ENCODE measurements at places on chromosomes 5 and 9.
A peak's percentile ranks its signal among the peaks of the same experiment; 100 is the strongest.

DNA sequence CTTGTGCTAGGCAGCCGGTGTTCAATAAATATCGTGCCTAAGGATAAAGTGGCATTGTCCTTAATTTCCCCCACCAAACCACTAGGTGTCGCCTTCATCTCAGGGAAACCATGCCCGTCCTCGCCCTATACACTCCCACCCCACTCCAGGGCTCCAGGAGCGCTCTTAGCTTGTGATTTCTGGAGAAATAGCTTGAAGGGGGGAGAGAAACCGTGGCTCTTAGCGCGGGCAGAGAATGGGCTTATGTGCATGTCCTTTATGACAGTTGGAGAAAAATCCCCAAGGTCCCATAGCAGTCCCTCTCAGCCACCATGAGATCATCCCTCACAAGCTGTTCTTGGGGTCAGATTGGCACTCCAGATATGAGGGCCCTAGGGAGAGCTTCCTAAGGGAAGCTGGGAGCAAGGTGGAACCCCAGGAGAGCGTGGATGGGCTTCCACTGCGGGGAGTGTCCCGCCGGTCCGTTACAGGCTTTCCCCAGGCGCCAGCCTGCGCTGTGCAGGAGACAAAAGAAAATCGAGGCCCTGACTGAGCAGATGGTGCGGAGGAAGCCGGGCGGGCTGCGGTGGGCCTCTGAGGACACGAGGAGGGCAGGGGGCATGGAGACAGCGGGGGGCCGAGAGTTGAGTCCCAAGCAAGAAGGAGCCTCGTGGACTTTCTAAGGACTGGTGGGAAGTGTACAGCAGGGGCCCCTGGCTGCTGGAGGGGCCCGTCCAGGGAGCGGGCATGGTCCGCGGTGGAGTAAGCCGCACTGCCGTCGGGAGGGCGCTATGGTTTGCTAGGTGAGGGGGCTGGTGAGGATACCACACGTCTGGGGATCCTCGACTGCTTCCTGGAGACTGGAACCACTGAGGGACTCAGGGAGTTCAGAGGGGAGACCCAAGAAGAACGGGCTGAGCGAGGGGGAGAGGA is 750 bp upstream of the NPR2 start:
- DNase-seq, result peak; percentile 89

- DNase-seq, result no peak
These were observed 33.9 kb upstream of the NXNL2 start for GRCh38 chr9:88501086-88501485.

- no peak for DNase-seq
These were observed 207.0 kb upstream of the ZNF462 start for GRCh38 chr9:106655966-106656365.

- DNase-seq, result peak; percentile 85
These were observed 67.4 kb downstream of the FBN2 start for GRCh38 chr5:128470663-128471062.

- no peak for DNase-seq
These were observed 16.7 kb downstream of the QRFP start for GRCh38 chr9:130879863-130880411.

GRCh38 chr9:121598965-121599871 is 52.2 kb upstream of the DAB2IP start:
- DNase-seq, result peak; percentile 28

GRCh38 chr9:90515510-90515909 is 127.1 kb downstream of the DIRAS2 start:
- DNase-seq, result no peak

GRCh38 chr5:93044859-93045666 is 536.0 kb downstream of the NR2F1-AS1 start:
- DNase-seq, result no peak

GRCh38 chr5:170327168-170327567 is 29.6 kb upstream of the LCP2 start:
- DNase-seq, result no peak

GRCh38 chr5:143968071-143968878 is 156.3 kb downstream of the HMHB1 start:
- DNase-seq, result peak; percentile 89

- no peak for DNase-seq
These were observed 40.8 kb upstream of the ORM1 start for GRCh38 chr9:114282104-114282485.

DNA sequence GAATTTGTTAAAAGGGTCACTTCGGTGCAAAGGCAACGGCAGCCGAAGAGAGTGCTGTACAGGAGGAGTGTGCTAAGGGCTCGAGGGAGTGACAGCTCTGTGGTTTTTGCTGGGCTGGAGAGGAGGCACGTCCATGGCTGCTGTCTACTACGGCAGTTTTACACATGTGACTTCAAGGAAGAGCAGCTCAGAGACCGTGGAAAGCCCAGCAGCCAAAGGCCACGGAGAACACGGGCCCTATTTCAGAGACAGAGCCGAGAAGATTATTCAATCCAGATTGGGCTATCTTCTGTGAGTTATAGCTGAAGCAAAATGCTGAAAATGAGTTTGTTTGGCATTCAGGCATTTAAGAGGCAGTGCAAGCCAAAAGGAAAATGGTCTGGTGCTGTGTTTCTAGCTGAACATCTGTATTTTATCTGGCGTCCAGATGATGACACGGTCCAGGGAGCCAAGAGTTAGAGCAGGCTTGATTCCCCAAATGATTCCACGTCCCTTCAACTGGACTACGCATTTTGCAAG is 96.4 kb downstream of the RFK start:
- peak; percentile 43 for DNase-seq

GRCh38 chr5:149038336-149039080 is 24.4 kb downstream of the SH3TC2 start:
- no peak for DNase-seq

DNA sequence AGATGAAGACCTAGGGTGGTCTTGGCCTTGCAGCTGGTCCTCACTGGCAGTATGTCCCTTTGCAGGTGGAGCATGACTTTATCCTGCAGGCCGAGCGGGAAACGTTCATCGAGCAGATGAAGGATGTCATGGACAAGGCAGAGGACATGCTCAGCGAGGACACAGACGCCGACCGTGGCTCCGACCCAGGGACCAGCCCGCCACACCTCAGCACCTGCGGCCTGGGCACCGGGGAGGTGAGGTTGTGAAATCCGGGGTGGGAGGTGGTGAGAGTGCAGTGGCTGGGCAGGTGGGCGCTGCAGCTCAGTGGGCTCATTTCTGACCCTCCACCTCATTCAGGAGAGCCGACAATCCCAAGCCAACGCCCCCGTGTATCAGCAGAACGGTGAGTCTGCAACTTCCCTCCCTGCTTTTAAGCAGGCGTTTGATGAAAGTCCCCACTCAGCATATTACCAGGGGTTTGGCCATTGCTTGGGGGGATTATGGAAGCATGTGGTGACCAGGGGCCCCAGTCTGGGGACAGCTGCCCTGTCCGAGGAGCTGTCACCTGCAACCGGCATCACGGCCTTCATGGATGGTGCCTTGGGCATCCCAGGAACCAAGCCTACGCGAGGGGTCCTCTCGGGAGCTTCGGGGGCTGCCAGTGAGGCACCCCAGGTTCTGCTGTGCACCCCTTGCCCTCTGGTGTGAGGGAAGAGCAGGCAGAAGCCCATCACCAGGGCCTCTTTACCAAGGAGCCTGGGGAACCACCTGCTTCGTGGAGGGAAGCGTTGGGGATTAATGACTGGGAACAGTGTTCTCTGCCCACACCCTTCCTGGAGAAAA is 84.0 kb downstream of the WNK2 start:
- no peak for DNase-seq

DNA sequence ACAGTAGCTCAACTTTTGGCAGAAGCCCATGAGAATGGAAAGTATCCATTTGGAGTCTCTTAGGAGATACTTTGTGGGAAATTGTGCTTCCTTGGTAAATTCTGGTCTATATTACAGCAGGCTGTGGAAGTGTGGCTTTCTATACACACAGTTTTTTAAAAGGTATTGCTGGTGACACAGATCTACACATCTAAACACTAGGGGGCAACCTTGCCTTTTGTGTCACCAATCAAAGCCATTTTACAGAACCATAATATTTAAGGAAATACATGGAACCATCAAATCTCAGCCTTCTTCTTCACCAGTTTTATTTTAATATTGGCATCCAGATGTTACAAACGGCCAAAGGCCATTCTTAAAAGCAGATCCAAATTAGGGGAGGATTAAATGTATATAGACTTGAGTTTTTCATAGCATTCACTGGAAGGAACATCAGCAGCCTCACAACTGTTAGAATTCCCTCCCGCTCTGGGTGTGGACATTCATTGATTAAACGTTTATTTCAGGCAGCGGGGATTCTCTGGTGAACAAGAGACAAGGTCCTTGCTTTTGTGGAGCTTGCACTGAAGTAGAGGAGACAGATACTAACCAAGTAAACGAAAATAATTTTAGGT is 132.4 kb upstream of the EPB41L4A start:
- DNase-seq, result peak; percentile 54

GRCh38 chr9:114880291-114880745 is 50.1 kb downstream of the TNFSF8 start:
- no peak for DNase-seq

DNA sequence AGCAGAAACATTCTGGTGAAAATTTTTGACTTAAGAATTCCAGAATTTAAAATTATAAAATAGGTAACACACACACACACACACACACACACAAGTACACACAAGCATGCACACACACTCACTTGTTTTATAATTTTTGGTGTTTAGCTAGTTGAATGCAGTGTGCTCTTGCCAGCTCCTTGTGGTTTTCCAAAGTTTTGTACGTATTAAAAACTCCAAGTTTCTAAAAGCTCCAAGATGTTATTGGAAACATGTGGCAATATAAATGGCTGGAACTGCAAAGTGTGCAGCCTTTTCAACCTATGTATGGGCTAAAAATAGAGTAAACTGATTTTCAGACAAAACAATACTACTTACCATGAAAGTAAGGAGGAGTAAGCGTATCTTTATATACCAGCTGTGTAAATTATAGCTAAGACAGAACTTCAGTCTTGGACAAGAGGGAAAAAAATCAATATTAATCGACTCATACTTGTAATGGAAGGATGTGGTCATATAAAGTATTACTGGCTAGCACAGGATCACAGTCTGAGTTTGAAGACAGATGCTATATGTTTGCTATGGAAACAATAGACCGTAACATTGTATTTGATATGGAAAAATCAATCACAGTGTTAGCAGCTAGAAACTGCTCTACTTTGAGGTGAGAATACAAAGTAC is 727.1 kb upstream of the GRAMD2B start:
- DNase-seq, result peak; percentile 82

GRCh38 chr5:158514319-158514985 is 585.3 kb downstream of the EBF1 start:
- peak; percentile 95 for DNase-seq

GRCh38 chr9:120490888-120491595 is 88.9 kb downstream of the CDK5RAP2 start:
- DNase-seq, result no peak

- DNase-seq, result no peak
These were observed 251.6 kb upstream of the PIK3R1 start for GRCh38 chr5:67963789-67964519.

- DNase-seq, result no peak
These were observed 335.6 kb downstream of the ZNF608 start for GRCh38 chr5:124410539-124411488.

DNA sequence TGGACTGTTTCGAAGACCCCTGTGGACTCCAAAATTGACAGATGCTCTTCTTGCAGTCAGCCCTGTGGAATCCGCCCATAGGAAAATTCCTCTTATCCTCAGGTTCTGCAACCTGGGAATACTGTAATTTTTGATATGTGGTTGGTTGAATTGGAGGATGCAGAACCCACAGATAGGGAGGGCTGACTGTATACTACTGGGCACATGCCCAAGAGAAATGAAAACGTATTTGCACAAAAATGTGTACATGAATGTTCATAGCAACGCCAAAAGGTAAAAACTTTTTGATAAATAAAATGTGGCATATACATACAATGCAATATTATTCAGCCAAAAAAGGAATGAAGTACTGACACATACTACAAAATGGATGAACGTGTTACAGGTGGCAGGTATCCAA is 1.9 kb upstream of the SNAPC3 start:
- DNase-seq, result peak; percentile 39

- no peak for DNase-seq
These were observed 1250.5 kb downstream of the PTPRD start for GRCh38 chr9:9362332-9362731.

DNA sequence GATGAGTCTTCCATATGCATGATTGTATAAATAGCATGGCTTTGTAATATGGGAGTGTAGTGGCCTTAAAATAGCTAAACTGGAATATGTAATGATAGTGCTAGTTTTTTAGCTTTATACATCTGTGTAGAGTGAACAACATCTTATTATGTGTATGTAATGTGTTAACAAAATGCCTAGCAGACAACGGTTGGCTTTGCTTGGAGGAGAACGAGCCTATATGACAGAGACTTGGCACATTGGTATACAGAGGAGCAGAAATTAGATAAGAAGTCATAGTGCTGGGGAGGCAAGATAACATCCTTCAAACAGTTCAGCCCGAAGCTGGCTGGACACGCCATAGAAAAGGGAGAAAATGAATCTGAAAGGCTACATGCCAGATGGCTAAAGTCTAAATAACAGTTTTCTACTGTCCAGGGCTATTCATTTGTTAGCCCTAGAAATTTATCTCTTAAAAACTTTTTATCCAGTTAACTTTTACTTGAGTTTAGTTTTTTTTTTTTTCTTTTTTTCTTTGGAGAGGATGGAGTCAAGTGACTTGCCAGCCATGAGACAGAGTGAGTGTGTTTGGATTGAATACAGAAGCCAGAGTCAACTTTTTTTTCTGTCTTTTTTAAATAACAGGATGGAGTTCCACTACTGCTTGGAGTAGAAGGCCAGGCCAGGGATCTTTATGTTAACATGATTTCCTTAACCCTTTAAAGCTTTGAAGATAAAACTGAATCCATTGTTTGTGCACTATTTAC is 214.4 kb upstream of the ACTBL2 start:
- DNase-seq, result no peak

GRCh38 chr5:153774686-153775085 is 264.0 kb downstream of the FAM114A2 start:
- no peak for DNase-seq

- no peak for DNase-seq
These were observed 74.5 kb downstream of the MRPS27 start for GRCh38 chr5:72245546-72245945.

- peak; percentile 10 for DNase-seq
These were observed 778.3 kb downstream of the PRELID2 start for GRCh38 chr5:145056800-145057199.

DNA sequence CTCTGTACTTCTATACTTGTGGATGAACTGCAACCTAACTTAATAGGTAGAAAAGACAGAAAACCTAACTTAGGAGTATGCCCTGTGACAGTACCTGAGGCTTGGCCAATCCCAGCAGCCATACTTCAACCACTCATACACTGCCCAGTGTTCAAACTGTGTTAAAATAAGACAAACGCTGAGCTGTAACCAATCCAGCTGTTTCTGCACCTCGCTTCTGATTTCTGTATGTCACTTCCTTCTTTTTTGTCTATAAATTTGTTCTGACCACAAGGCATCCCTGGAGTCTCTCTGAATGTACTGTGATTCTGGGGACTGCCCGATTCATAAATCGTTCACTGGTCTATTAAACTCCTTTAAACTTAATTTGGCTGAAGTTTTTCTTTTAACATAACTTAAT is 41.4 kb downstream of the AUH start:
- DNase-seq, result no peak

DNA sequence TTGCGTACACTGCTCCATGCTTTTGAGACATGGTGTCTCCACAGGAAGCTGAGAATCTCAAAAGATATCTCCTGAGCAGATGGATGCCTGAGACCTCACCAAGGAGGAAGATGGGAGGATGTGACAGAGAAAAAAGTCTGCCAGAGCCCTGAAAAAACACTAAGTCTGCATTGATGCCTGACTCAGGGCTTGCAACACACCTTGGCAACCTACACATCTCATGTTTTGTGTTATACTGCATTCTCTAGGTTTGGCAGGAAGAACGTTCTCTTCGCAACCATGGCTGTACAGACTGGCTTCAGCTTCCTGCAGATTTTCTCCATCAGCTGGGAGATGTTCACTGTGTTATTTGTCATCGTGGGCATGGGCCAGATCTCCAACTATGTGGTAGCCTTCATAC is 19.2 kb downstream of the SLC22A4 start:
- DNase-seq, result peak; percentile 47

All from fibroblast of skin of right biceps (primary cell).